Activated CD4-positive, alpha-beta T cell treated with anti-CD3 and anti-CD28 coated beads, Interleukin-2, amount 10 ng/mL, durations not matched to agents 7 days and 5 days (primary cell): ENCODE measurements at places on chromosomes 1 and 21. TPM values are rescaled to one million over a fixed set of nuclear protein-coding genes. Genes with fewer than 3 reads are reported as not detected.

The SLAMF1 gene
- 70.4 TPM for total RNA-seq

The C4BPA gene
- not detected for total RNA-seq

The ITLN2 gene
- not detected for total RNA-seq

The CRP gene
- not detected for total RNA-seq

GRCh38 chr1:220892086-220892376, 12.8 kb downstream of the HLX start:
- H3K36me3 ChIP-seq: no peaks in the 10 kb centered on the region
- no peak overlapping the region for H3K4me3 ChIP-seq
- no peak overlapping the region for H3K27ac ChIP-seq
- peaks cover 2% of the 10 kb centered on the region for H3K4me1 ChIP-seq

DNA sequence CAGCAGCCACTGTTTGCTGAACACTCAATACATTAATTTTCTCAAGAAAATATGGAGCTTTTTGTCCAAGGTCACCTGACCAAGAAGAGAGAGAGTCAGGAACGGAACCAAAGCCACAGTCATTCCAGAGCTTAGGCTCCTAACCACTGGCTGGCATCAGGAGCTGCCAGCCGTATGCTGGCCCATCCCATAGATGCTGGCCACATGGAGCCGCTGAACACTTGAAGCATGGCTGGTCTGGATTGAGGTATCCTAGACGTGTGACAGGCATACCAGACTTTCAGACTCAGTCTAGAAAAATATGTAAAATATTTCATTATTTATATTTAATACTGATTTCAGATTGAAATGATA, 458.7 kb downstream of the MATN1 start:
- no peaks in the 10 kb centered on the region for H3K36me3 ChIP-seq
- H3K4me1 ChIP-seq: no peaks in the 10 kb centered on the region
- no peak overlapping the region for H3K27ac ChIP-seq
- no peaks in the 10 kb centered on the region for H3K27me3 ChIP-seq
- no peak overlapping the region for H3K4me3 ChIP-seq

DNA sequence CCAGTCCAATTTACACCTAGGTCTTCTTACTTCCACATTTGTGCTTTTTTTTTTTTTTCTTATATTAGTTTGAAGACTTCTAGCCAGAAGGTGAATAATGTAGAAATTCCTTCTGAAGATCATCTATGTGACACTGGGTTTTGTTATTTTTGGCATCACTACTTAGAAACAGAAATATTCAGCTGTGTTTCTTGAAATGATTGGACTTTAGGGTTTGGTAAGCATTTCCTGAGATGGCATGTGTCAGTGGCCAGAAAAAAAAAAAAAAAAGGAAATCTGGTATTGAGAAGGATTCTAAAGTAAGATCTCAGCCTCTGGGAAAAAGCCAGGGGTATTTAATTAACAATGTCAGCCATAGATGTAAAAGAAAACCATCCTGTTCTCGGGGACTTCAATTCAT, 43.4 kb upstream of the LRRC8C start:
- peaks cover 66% of the 10 kb centered on the region for H3K4me1 ChIP-seq
- H3K27ac ChIP-seq: no peak overlapping the region
- no peaks in the 10 kb centered on the region for H3K27me3 ChIP-seq
- no peak overlapping the region for H3K4me3 ChIP-seq
